Activated T-cell treated with anti-CD3 and anti-CD28 coated beads for 1 hour (primary cell): ENCODE measurements at places on chromosomes 2 and 18.
A peak's percentile ranks its signal among the peaks of the same experiment; 100 is the strongest.

GRCh38 chr18:45402485-45403056 lies 212.7 kb upstream of the SLC14A2 start:
- DNase-seq = no peak

DNA sequence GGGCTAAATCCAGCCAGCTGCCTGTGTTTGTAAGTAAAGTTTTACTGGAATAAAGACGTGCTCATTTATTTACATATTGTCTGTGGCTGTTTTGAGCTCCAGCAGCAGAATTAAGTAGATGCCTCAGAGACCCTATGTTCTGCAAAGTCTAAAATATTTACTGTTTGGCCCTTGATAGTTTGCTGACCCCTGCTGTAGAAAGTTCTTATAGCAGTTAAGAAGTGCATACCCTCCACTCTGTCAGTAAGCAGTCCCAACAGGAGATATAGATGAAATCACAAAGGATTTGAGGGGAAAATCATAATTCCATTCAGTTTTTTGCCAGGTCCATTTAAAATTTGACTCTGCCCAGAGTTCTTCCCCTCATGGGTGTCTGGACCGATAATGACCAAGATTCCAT lies 50.1 kb upstream of the ITM2C start:
- no peak for DNase-seq

GRCh38 chr2:139805441-139805840 lies 1025.3 kb upstream of the NXPH2 start:
- no peak for DNase-seq

GRCh38 chr18:76405280-76405679 lies 89.8 kb downstream of the ZNF516 start:
- DNase-seq = no peak

DNA sequence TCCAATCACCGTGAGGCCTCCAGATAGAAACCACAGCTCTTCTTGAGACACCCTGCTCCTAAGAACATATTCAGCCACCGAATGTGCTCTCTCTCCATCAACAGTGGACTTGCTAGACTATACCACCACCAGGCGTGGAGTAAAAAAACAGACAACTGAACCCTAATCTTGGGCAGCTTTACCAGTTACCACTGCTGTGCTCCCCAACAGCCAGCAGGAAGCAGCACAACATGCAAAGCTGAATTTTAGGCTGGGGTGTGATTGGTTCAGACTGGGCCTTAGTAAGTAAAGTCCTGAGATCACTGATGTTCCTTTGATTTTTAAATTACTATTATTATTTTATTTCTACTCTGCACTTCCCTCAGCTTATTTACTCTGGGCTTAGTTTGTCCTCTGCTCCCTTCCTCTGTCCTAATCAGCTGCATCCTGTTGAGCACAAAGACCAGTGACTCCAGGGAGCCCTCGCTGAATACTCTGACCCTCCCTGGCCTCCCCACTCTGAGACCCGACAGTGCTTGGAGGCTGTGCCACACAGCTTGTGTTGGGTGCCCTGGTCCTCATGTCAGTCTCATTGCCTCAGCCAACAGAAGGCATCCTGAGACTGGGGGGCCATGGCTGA lies 21.9 kb downstream of the MRPL35 start:
- peak; percentile 44 for DNase-seq

DNA sequence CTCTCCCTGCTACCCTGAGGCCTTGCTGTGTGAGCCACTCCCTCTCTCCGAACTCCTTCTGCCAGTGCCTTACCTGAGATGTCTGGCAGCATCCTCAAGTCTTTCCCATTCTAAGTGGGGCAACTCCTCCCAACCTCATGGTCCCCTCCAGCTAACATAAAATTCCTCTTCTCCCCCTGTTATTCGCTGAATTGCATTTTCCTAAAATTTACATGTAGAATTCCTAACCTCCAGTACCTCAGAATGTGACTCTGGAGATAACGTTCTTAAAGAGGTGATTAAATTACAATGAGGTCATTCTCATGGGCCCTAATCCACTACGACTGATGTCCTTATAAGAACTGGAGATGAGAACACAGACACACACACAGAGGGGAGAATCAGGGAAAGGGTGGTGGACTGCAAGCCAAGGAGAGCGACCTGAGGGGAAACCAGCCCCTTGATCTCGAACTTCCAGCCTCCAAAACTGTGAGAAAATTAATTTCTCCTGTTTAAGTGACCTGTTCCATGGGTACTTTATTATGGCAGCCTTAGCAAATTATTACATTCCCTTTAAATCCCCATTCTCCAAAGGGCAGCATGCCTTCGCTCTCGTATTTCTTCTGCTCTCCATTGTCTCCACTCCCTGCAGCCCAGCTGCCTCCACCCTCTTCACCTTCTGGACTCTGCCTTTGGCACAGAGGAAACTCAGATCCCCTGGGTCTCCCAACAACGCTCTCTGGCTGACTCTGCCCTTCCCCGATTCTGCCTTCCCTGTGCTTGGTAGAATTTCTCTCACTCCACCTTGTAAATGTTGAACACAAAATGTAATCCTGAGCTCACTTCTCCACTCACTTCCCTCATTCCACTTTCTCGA lies 70.5 kb downstream of the TGIF1 start:
- DNase-seq = no peak

- DNase-seq = no peak
These were observed 228.4 kb downstream of the CMPK2 start for GRCh38 chr2:6637330-6637729.

GRCh38 chr18:13471198-13471845 lies 252.8 kb downstream of the LDLRAD4 start:
- no peak for DNase-seq

- no peak for DNase-seq
These were observed 12.4 kb downstream of the ALLC start for GRCh38 chr2:3670376-3670775.

DNA sequence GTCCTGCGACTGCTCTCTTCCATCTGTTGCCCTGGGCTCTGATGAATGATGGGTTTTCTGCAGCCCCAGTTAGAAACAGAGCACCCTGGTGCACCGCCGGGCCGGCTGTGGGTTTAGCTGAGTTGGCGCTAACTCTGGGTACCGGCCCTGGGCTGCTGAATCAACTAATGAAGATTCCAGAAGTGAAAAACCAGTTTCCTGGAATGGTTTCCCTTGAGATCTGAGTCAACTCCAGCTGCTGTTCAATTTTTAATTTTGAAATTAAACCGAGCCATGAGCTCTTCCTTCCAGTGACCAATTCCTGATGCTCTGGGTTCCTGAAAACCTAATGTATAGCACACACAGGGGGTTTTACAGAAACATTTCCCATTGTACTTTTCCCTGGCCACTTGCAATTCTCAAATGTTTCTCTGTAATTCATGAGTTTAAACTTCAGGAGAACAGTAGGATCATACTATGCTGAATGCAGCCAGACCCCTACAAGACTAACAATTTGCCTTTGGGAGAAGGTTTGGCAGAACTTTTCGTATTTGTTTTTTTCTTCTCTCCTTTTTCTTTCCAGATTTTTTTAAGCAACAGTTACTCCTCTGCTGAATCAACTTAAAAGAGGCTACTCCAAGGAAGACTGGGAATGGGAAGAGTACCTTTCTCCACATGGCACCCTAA lies 5.5 kb downstream of the COL6A3 start:
- no peak for DNase-seq

GRCh38 chr2:9135822-9136558 lies 70.6 kb upstream of the ASAP2 start:
- no peak for DNase-seq

DNA sequence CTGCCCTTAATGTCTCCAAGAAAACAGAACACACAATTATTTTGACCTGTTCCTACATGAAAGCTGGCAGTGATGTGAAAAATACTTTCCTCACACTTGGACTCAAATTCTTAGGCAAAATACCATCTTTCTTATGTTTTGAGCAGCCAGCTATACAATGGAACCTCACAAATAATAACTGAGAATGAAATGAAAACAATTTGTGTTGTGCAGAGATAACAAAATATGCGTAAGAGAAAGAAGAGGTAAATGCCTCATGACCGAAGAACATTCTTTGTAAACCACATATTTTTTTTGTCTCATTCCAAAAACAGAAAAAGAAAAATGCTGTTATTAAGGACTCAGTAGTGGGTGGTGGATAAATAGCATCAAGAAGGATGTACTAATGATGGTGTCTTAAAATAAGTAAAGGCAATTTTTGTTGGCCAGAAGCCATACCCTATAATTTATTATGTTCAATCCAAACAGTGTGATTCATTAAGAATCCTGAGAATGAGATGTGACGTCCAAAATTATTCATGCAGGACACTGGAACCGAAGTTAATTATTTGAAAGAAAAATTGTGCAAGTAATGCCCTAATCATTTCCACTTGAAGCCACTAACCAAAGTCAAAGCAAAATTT lies 193.0 kb upstream of the NETO1 start:
- no peak for DNase-seq

DNA sequence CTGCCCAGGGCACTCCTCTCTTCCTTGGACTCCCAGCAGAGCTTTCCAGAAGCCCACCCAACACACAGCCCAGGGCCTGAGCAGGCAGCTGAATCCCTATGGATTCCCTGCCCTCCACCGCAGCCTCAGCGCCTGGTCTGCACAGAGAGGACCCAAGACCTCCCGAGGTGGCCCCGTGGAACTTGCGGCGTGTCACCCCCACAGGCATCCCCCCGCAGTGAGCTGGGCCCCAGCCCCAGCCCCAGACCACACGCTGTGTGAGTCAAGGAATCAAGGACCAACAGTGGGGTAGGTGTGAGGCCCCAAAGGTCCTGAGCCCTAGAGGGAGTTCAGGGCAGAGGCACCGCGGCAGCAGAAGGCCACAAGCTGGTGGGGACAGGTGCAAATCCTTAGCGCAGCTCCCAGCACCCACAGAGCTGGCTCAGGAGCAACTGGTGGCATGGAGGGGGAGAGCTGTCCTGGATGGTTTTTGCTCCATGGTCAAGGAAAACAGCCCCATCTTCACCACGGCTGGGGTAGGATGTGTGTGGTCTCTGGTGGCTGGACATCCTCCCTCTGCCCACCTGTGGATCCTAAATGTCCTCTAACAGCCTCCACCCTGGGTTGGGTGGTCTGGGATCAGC lies 8.5 kb downstream of the HS6ST1 start:
- no peak for DNase-seq

- no peak for DNase-seq
These were observed 350.9 kb downstream of the NUP35 start for GRCh38 chr2:183474912-183475695.

- no peak for DNase-seq
These were observed 15.8 kb upstream of the IER3IP1 start for GRCh38 chr18:47191961-47192360.

DNA sequence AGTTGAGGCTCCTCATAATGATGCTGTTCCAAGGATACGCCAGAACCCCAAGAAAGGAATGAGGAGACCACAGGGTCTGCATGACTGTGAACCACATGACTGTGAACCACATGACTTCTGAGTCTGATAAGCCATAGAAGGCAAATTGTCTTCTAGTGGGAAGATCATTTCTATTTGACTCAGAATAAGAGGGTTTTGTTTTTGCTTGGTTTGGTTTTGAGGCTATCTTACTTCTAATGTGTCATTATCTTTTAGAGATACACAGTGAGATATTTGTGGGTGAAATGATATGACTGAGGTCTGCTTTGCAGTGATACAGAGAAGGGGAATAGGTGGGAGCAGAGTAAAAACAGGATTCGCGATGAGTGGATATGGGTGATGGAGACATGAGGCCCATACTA lies 28.9 kb upstream of the BCL2L11 start:
- no peak for DNase-seq

DNA sequence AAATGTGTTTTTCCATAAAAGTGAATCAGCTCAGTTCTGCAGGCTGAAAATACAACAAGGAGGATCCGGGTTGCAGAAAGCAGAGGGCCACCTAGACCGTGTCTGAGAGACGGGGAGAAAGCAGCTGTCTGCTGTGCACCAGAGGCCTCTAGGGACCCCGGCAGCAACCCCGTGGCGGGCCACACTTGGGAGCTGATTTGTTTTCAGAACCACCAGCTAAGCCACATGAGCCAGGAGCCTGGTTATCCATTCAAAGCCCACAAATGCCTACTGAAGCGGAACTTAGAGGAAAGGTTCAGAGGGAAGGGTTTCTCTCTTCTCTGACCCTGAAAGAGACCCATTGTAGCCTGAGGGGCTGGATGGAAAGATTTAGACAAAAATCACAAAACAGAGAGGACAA lies 28.4 kb upstream of the ID2 start:
- no peak for DNase-seq

- DNase-seq = no peak
These were observed 18.8 kb downstream of the MPPE1 start for GRCh38 chr18:11889284-11889683.

GRCh38 chr2:163800951-163801381 lies 65.2 kb upstream of the FIGN start:
- DNase-seq = no peak

- no peak for DNase-seq
These were observed 241.0 kb downstream of the LRP1B start for GRCh38 chr2:141889788-141890187.

DNA sequence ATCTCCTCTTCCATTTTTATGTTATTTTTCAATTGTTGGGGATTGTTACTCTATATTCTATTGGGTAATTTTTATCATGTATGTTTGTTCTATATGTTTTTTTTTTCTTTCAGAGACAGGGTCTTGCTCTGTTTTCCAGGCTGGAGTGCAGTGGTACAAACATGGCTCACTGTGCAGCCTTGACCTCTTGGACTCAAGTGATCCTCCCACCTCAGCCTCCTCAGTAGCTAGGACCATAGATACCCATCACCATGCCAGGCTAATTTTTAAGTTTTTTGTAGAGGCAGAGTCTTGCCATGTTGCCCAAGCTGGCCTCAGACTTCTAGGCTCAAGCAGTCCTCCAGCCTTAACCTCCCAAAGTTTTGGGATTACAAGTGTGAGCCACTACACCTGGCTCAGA lies 88.7 kb downstream of the TTC27 start:
- DNase-seq = no peak

GRCh38 chr2:75787532-75788132 lies 76.9 kb upstream of the GCFC2 start:
- no peak for DNase-seq

DNA sequence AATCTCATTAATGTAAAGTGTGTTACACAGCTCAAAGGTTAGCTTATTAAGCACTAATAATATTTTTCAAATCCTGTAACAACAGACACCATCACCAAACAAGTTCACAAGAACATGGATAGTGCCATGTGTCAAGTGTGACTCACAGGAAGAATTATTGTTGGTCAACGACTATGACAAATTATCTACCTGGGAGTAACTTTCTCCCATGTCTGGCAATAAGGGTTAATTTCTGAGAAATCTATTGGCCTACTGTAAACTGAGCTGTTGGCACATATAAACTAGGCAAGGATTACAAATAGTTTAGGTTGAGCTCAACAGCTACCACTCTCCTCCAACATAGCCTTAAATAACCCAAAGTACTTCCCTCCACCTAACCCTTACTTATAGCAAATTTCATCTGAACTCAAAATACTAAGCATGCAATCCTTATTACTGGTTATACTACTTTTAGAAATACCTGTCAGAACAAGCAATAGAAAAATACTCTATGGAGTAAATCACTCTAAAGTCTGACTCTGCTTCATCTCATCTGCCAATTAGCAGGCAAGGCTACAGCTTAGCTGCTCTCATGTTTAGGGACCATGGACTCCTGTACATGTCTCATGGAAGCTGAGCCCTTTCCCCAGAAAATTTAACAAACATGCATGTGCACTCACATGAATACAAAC lies 223.0 kb downstream of the NBAS start:
- DNase-seq = no peak

GRCh38 chr2:228048838-228049490 lies 132.5 kb downstream of the SPHKAP start:
- DNase-seq = no peak

- DNase-seq = no peak
These were observed 89.7 kb downstream of the NPAS2 start for GRCh38 chr2:100909534-100910081.
